Stimulated activated CD4-positive, alpha-beta T cell treated with anti-CD3 and anti-CD28 coated beads, Interleukin-4, amount 100 ng/mL, for 24 hours (primary cell): ENCODE measurements at places on chromosomes 12 and 14.

DNA sequence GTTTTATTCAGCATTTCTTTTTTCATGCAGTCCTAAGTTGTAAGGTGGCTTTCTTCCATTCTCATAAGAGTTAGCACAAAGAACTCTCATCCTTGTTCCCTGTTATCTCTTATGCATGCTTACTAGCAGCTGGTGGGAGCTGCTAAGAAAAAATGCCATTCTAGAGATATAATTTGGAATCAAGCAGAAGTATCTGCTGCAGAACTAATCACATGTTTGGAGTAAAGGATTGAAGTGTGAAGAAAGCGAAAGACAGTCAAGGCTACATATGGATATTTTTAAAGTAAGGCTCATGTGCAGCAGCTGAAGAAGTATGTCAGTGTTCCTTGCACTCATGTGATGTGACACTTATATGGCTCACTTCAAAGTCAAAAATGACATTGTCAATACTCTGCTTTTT, 116.2 kb upstream of the PCED1B start:
- no peak for DNase-seq

DNA sequence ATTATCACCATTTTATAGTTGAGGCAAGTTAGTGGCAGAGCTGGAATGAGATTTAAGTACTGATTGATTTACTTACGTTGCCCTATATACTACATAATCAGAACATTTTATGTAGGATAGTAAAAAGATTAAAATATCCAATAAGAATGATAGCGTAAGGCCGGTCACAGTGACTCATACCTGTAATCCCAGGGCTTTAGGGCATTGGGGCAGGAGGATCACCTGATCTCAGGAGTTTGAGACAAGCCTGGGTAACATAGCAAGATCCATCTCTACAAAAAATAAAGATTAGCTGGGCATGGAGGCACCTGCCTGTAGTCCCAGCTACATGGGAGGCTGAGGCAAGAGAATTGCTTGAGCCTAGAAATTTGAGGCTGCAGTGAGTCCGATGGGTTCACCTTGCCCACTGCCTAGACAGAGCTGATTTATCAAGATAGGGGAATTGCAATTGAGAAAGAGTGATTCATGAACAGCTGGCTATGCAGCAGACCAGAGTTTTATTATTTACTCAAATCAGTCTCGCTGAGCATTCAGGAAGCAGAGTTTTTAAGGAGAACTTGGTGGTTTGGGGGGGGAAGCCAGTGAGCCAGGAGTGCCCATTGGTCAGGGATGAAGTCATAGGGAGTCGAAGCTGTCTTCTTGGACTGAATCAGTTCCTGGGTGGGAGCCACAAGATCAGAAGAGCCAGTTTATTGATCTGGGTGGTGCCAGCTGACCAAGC, 24.7 kb upstream of the SGPP1 start:
- DNase-seq = no peak

DNA sequence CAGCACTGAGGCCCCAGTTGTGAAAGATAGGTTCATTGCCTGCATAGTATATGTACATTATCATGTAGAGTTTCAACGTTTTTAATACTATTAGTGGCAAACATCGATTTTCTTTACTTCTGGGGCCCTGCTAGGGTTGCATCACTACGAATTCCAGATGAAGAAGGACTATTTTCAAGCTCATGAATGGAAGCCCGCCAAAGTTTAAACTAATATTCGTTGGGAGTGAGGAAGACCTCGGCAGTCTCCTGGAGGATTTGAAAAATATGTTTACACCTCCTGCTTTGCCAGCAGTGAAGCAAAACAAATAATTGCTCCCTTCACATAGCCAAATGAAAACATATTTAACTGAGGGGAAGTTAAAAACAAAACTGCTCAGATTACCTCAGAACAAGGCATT, 672.9 kb upstream of the NOVA1 start:
- no peak for DNase-seq

- no peak for DNase-seq
Observed at GRCh38 chr14:98993818-98994217, 278.2 kb downstream of the BCL11B start.

- DNase-seq = no peak
Observed at GRCh38 chr14:92847749-92848148, 53.6 kb downstream of the GOLGA5 start.

GRCh38 chr14:93994919-93995682, 2.0 kb upstream of the CCDC197 start:
- peak; percentile 78 for DNase-seq

DNA sequence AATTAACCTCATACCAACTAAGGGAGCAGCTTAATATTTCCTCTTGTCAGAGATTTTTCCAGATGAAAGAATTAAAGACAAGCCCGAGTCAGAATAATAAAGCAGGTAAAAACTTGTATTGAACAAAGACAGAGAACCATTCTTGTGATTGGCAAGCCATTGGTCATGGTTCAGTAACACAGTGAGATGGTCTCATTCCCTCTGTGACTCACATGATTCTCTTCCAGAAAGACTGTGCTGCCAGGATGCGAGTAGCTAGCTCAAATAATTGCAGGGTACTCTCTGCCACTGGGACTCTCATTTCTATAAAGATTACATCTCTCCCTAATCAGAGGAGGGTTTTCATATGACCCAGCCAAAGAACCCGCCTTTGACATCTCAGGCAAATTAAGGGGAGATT, 179.4 kb downstream of the PHLDA1 start:
- DNase-seq = no peak

DNA sequence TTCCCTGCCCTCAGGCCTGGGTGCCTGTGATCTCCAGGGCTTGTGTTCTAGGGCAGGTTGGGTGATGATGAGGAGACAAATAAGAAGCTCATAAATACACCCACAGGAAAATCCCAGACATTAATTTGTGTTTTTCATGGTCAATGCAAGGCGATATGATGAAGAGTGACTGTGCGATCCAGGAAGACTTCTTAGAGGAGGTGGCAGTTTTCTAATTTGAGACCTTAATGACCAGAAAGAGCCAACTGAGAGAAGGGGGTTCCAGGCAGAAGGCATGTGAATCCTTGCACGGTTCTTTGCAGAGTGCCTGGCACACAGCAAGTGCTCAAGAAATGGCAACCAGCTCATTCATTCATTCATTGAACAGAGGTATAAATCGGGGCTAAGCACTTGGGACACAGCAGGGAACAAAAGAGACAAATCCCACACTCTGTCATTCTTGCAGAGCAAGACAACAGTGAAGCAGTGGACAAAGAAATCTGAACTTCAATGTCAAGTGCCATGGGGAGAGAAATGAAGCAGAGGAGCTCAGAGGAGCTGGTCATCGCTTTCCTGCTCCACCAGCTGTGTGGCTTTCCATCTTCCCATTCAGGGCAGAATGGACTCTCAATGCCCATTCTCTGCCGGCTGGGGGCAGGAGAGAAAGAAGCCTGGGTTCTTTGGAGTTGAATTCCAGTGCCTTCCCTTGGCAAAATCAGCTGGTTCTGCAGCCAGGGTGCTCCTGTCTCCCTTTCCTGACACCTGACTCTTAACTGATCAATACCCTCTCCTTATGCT, 128.3 kb downstream of the AACS start:
- no peak for DNase-seq
